Activated T-helper 1 cell treated with anti-CD3 and anti-CD28 coated beads, Interleukin-12 subunit alpha, Interleukin-12 subunit beta, Interleukin-2, Interleukin-4 antibody, amounts not matched to agents 30 ng/mL and 10 ng/mL and 1 ng/mL, durations not matched to agents 14 hours and 24 hours and 36 hours (primary cell): ENCODE measurements at places on chromosomes 7 and 10. TPM values are rescaled to one million over a fixed set of nuclear protein-coding genes. Genes with fewer than 3 reads are reported as not detected.

DNA sequence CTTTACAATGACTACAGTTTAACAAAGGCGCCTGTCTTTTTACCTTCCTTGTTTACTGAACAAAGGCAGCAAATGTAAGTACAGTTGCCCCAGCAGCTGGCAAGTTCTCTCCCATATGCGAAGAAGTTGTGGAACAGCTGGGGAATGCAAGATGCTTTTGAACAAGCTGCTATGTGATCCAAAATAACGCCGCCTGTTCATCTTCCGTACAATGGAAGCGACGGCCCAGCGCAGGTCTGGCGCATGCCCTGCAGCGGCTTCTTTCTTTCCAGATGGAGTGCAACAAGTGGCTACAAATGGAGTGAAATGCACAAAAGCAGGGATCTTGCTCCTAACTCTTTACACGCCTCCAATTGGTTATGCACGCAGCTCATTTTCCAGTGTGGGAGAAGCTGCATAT lies 97.0 kb upstream of the SVIL start:
- no peak for DNase-seq

- no peak for DNase-seq
Observed at GRCh38 chr10:19845503-19846368, 29.5 kb downstream of the PLXDC2 start.

GRCh38 chr10:25393621-25394020 lies 218.8 kb downstream of the GPR158 start:
- no peak for DNase-seq

DNA sequence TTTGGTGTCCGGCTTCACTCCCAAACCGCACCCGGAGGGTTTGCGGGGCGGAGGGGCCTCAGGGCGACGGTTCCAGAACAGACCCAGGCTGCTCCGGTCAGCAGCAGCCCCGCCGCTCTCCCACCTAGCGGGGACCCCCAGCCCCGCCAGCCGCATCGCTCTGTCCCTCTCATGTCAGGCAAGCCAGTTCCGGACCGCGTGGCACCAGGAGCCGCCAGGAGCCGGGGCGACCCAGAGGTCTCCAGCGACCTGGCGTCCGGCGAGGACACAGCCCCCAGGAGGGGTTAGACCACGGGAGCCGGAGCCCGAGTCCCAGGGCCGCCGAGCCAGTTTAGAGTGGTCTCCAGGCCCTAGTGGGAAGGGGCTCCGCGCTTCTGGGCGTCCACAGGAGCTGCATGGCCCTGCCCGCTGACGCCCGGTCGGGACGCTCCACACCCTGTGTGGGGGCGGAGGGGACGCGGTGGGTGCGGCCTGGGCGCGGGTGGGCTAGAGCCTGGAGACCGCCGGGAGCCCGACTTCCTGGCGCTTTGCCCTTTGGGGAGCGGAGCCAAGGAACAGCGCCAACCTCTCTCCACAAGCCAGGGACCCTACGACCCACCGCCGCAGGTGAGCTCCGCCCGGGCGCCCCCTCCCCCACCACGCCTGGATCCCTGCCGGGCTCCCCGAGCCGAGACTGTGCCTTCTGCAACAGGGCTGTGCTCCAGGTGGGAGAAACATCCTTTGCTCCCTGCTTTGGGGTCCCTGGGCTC lies 43.4 kb downstream of the ZNF117 start:
- DNase-seq: no peak

GRCh38 chr10:70757856-70758255 lies 27.3 kb downstream of the TBATA start:
- DNase-seq: no peak

DNA sequence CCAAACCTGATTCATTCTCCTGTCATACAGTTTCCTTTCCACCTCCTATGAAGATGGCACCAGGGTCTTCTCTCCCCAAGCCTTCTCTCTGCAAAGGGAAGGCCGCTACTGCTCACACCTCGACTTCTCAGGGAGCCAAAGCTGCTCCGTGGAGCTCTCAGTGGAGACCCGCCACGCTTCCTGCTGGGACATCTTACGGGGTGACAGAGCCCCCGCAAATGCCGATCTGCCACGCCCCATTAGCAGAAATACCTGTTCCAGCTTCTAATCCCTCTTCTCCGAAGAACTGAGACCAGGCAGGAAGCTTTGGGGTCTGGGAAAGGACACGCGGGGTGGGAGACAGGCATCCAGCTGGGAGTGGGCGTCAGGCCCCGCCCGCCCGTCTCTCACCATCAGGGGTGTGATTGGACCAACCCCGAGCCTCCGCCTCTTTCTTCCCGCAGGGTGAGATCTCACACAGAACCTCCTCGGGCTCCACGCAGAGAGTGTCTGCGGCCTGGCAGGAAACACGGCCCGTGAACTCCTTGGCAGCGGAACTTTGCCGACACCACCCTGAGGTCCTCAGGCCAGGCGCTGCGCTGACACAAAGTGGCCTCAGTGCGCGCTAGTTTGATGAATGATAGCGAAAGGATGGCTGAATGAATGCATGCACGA lies 12.0 kb upstream of the CALML5 start:
- DNase-seq: no peak

GRCh38 chr10:51521605-51522004 lies 177.8 kb downstream of the CSTF2T start:
- no peak for DNase-seq

GRCh38 chr7:40833191-40833887 lies 698.5 kb downstream of the SUGCT start:
- DNase-seq: no peak

DNA sequence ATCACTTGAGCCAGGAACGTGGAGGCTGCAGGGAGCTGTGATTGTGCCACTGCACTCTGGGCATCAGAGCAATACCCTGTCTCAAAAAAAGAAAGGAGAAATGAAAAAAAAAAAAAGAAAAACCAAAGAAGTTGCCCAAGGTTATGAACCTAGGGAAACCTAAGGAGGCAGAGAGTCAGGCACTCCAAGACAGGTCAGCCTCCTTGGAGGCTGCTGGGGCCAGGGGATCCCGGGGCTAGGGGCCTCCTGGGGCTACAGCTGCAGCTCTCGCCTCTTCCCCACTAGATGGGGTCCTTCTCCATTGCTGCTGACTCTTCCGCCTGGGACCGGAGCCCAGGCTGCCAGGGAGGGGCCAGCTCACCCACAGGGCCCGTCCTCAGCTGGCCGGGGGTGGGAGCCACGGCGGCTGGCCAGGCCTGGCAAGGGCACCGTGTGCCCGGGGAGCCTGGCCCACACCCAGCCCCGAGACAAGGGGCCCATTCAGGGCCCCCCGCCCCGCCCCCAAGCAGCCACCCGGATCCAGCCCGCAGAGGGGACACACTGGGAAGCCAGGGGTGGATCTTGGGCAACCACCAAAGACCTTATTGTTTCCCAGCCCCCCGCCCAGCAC lies 1.7 kb upstream of the SPACDR start:
- DNase-seq: no peak

DNA sequence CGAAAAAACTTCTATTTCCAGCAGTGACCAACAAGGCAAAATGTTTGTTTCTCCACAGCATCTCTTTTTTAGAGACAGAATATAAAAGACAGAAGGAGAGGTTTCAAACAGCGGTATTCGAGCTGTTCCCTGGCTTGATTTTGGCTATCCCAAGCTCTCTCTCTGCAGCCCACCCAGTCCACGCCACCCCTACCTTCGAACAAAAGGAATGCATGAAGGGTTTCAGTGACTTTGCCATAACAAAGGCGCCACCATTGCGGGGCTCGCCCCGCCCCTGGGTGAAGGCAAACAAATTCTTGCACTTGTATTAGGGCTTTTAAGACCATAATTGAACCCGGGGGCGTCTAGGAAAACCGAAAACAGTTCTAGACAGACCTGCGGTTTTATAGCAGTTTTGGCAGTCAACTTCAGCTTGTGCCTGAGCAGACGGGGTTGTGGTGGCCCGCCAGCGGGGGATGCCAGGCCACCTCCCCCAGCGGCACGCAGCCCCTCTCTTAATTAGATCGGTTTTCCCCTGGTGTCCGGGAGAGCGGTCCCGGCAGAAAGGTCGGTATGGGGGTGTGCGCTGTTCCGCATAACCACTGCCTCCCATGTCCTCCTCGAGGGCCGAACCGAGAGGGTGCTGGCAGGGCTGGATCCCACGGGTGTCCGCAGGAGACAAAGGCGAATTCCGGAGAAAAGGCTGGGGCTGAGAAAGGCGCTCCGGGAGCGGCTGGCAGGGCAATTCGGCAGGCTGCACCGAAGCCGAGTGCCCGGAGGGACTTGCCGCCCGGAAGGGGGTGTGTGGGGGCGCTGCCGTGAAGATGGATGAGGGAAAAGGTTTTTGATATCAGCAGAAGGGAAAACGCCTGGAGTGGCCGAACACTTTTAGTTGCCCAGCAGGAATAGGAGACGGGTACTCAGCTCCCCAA lies 2.7 kb upstream of the HOXA11 start:
- no peak for DNase-seq

GRCh38 chr7:147664541-147664940 lies 926.0 kb upstream of the C7orf33 start:
- DNase-seq: no peak

- DNase-seq: no peak
Observed at GRCh38 chr7:147611431-147611830, 979.1 kb upstream of the C7orf33 start.

GRCh38 chr10:69749178-69750010 lies 52.3 kb upstream of the COL13A1 start:
- no peak for DNase-seq

- DNase-seq: no peak
Observed at GRCh38 chr10:122112625-122113160, 123.7 kb downstream of the TACC2 start.

DNA sequence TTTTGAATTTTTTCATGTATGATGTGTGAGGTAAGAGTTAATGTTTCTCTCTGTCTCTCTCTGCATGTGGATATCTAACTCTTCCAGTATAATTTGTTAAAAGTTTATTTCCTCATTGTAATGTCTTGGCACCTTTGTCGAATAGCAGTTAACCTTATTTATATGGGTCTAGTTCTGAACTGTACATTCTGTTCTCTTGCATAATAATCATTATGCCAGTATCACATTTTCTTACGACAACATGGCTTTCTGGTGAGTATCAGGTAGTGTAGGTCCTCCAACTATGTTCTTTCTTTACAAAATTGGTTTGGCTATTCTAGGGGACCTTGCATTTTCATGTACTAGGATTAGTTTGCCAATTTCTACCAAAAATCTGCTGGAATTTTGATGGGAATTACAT lies 337.0 kb upstream of the FZD8 start:
- no peak for DNase-seq

GRCh38 chr7:35450456-35451214 lies 196.7 kb upstream of the TBX20 start:
- no peak for DNase-seq

- no peak for DNase-seq
Observed at GRCh38 chr7:99428972-99429566, 9.5 kb downstream of the PTCD1 start.

GRCh38 chr7:3043544-3044371 lies at the start of gene CARD11:
CARD11 (minus strand) TSS chr7:3043867; CDS start chr7:2958506, 85,361 bp downstream.
- DNase-seq: peak; percentile 36

Gene PDE6C
- total RNA-seq: not detected in 2 replicates

Gene ATG9B
- total RNA-seq: 4.7 and 6.3 TPM in 2 replicates

Gene SPDYE2B
- not detected in 2 replicates for total RNA-seq

Gene SPDYE9
- not detected in 2 replicates for total RNA-seq

Gene CALML5
- total RNA-seq: not detected in 2 replicates

Gene OGDHL
- 1.2 and 2.8 TPM in 2 replicates for total RNA-seq
